ENCODE measurements at places on chromosomes 6 and 20.

DNA sequence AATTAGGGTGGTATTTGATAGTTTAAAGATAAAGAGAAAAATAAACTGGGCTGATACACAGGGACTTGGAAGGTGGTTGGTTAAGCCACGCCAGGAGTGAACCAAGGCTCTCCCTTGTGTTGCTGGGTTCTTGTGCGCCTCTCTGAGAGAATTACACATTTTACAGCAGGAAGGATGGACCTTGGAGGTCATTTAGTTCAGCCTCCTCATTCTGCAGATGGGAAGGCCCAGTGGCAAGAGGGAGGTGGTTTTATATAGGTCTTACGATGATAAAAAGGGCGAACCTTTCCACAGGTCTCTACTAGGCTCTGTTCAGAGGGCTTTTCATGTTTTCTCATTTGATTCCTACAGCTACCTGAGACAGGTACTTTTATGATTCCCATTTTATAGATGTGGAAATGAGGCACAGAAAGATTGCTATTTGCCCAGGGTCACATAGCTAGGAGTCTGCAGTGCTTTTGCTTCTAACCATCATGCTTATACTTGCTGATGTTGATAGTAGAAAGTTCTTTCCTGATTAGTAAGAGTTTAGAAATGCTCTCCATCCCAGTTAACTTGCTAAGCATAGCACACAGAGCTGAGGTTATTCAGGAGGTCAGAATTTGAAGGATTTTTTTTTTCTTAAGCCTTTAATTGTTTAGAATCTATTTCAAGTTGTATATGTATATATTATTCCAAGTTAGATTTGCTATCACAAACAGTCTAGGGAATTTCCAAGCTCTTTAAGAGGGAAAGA is 12.8 kb downstream of the HIVEP1 start:
- DNase-seq = peak; percentile 70

DNA sequence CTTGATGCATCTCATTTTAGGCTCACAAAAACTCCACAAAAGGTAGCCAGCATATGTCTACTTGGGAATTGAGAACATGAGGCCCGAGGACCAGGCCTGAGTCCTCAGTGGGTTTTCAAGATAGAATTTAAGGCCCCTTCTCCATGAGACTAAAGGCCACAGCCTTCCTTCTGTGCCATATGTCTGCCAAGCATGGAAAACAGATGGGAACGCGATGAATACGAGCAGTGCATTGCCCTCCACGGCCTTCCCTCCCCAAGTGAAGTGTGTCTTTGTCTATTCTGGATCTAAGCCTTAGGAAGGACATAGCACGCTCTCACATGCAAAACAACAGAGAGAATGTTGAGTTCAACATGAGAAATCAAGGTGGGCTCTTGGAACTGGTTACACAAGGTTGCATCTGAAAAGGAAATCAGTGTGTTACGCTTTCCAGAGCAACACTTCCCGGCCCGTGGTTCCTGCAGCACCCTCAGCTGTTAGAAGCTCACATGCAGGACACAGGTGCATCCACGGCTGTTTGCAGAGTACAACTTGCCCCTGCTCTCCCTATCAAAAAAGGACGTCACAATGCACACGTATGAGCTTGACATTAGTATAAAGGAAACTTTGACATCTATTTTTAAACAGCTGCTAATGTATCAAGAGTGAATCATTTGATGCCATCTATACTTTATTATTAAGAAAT is 229.9 kb downstream of the NRN1 start:
- DNase-seq = no peak

GRCh38 chr6:26576929-26577719 is 19.6 kb upstream of the ABT1 start:
- DNase-seq = peak; percentile 68

DNA sequence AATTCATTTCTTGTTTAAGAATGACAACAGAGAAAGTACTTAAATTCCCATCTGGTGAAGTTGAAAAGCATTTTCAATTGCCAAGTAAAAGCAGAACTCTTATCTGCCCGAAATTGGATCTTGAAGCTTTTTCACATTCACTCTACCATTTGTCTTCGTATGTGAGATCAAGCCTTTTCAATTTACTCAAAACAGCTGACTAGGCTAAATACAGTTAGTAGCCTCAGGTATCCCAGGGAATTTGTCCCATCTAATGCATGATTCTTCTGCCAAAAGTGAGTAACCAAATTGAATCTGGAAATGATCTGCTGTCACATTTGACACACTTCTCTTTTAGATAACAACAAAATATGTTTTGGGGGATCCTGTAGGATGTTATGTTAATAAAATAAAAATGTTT is 596.8 kb upstream of the HS3ST5 start:
- DNase-seq = no peak

DNA sequence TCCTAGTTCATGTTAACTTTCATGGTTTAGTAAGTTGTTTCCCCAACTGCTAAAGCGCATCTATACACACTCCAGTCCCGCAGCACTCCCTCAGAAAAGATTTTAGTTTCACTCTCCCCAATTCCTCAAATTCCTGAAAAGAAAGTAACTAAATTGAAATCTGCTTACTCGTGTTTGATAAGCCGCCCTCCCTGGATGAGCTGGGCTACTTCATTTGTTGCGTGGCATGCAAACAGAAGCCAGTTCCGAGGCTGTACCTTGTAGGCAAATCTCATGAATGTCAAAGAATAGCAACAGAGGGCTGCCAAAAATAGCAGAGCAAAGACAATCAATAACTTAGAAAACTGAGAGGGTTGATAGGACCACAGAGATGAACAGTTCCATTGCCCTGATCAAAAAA is 16.9 kb downstream of the MPC1 start:
- no peak for DNase-seq

DNA sequence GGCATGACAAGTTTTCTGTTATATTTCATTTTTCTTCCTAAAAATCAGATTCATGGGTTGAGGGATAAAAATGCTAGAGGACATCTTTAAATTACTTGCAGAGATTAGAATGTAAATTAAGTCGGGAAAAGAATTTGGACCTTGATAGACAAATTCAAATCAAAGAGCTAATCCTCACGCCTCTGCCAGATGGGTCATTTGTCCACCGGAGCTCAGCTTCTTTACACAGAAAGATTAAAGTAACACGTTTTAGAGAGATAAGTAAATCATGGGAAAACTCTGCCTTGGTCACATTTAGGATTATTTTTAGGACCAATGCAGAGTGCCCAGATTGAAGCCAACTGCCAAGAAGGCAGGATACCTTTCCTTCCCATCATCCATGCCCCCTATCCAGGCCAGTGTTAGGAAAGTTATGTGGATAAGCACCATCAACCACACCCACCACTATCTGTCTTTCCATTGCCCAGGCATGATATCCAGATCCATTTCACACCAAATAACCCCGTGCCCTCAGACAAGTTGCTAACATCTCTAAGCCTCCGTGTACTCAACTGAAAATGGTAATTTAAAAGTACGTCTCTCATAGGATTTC is 397.4 kb upstream of the PLCB4 start:
- DNase-seq = no peak

DNA sequence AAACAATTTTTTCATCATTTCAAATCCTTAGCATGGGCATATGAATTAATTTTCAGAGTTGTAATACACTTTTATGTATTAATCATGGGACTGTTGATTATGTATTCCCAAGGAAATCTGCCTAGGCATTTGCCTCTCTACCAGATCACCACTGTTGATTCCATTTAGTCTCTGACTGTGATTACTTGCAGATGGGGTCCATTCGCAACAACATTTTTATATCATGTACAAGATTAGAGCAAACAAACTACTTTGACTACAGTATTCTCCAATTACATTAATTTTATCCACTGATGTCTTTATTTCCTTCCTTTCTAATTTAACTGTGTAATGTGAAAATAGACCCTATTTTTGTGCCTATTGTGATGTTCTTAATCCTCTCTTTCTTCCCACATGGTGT is 831.4 kb upstream of the SLC35B3 start:
- DNase-seq = no peak

- DNase-seq = no peak
Measured at GRCh38 chr6:96537726-96538125, 16.1 kb downstream of the UFL1 start.

GRCh38 chr6:125612345-125612846 is 137.0 kb upstream of the HEY2 start:
- DNase-seq = no peak

DNA sequence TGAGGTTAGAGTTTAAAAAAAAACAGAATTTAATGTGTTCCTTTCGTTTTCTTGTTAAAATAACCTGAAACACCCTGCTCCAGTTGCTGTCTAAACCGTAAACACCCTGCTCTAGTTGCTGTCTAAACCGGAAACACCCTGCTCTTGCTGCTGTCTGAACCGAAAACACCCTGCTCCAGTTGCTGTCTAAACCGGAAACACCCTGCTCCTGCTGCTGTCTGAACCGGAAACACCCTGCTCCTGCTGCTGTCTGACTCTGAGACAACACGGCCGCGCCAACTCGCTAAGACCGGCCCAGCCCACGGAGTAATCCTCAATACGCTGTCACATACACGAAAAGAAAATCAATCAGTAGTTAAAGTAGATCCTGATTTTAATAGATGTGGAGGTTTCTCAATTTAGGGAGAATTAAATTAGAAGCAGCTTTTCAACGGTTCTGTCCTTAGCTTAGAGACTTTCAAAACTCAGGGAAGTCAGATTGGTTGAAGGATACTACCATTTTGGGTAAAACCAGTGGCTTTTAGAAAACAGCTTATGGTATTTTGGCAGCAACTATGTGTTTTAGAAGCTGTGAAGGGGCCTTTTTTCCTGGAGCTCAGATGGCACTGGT is 98.3 kb downstream of the RAMACL start:
- peak; percentile 14 for DNase-seq

DNA sequence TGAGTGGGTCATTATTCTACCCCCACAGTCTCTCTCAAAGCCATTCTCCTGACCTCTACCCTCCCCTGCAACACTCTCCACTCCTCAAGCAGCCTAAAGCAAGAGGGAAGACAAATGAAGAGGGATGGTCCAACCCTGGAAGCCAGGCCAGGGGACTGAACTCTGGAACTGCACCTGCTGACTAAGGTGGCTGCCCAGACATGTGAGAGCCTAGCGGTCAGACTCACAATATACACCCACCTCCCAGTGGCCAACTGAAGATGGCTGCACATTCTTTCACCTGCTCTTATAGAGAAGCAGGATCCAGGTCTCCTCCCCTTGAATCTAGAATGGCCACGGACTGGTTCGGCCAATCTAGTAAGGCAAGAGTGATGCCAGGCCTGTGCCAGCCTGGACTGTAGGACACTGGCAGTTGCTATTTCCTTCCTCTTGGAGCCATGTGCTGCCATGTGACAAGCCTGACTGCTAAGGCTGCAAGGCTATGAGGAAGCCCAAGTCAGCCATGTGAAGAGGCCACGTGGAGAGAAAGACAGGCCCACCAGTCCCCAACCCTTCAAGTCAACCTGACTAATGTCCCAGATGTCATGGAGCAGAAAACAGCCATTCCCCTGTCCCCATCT is 31.8 kb downstream of the ACSS1 start:
- no peak for DNase-seq

DNA sequence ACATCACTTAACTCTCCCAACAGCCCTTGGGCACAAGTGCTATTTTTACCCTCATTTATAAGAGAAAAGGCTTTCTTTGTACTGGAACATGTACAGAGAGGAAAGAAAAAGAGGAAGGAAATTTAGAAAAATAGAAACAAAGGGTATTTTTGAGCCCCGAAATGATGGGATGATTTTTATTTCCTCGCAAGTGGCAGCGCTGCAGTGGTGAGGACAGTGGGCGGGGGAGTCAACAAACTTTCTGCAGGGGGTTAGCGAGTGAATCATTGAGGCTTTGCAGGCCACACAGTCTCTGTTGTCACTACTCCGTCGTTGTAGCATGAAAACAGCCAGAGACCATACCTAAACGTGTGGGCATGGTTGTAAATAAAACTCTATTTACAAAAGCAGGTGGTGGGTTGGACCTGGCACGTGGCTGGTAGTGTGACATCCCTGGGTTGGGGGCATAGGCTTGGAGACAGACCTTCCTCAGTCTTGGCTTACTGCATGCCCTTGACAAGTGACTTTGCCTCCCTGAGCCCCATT is 25.5 kb upstream of the OCSTAMP start:
- DNase-seq = no peak

DNA sequence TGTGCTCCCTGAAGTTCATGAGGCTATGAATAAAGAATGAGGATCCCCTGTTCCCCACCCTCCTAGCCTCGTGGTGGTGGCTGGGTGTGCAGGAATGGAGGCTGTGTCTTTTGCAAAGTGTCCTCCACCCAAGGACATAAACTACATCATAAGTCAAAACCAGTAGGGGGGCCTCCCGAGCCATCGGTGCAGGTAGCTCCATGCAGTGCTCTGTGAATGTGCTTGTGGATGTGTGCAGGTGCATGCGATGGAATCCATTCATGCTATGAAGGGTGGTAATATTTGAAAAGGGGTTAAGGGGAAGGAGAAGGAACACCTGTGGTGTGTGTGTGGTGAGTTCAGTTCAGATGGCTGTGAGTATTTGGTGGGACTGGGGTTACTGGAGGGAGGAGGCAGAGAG is 197.3 kb downstream of the NRN1 start:
- DNase-seq = no peak

DNA sequence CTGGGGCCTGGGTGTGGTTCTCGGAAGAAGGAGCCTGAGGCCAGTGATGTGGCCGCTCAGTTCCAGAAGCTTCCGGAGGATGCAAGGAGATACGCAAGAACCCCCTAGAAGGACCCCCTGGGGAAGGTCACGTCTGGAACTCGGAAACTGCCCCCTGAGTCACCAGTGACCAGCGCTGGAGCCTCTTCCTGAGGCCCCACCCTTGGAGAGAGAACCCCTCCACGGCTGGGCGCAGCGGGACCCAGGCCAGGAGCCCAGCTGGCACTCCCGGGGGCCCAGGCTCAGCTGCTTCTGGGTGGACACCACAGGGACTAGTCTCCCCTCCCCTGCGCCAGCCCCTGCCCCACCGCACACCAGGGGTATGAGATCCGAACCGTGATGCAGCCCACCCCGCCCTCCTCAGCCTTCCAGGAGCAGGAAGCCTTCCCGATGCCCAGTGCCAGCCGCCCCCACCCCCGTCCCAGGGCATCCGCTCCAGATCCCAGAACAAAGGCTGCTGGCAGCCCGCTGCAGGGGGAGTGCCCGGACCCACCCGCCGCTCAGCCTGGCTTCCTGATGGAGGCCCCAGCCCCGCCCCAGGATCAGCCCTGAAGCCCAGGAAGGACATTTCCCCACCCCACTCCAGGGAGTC is 7.5 kb downstream of the LAMA5 start:
- no peak for DNase-seq

GRCh38 chr20:59985164-59985563 is 26.9 kb downstream of the CDH26 start:
- no peak for DNase-seq

DNA sequence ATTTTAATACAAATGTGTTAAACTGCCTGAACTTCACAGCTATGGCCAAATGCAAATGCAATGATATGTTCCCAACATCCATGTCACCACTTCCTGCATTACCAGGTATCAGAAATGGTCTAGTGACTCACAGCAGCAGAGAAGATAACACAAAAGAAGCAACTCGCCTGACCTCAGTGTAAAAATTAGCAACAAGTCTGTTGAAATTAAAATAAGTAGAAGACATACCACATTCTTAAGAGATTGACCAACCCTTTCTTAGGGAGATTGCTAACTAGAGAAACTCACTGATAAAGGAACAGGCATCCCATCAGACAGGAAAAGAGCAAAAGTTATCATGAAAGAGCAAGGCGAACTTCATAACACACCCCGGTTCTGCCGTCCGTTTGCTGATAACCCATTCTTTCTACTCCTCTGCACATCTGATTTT is 45.1 kb downstream of the RNASET2 start:
- peak; percentile 14 for DNase-seq

GRCh38 chr20:58103517-58103904 is 124.9 kb downstream of the ANKRD60 start:
- DNase-seq = no peak

GRCh38 chr20:24332956-24333355 is 136.5 kb upstream of the SYNDIG1 start:
- DNase-seq = no peak

All from amniotic epithelial cell (primary cell).